Fibroblast of gingiva (primary cell): ENCODE measurements at places on chromosomes 16 and 17.
A peak's percentile ranks its signal among the peaks of the same experiment; 100 is the strongest.

DNA sequence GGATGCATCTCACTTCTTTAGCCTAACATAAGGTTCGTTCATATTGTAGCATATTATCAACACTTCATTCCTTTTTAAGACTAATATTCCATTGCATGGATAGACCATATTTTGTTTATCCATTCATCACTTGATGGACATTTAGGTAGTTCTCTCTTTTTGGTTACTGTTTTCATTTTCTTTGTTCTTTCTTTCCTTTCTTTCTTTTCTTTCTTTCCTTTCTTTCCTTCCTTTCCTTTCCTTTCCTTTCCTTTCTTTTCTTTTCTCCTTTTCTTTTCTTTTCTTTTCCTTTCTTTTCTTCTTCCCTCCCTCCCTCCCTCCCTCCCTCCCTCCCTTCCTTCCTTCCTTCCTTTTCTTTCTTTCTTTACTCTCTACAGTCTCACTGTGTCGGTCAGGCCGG is 24.2 kb downstream of the PLCG2 start:
- DNase-seq = no peak

DNA sequence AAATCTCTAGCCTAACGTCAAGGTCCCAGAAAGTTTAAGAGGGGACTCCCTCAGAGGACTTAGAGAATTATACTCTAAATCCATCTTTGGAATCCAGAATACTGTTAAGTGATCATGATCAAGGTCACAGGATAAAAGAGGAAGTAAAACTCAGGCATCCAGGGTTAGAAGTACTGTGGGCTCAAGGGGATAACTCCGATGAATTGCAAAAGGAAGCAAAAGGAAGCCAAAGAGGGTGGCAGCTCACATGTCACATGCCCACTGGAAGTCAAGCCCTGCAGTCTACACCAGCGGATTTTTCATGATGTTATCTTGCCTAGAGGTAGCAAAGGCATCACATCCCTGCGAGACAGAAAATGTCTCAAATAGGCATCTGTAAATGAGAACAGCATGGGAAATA is 3.8 kb downstream of the ZNF821 start:
- no peak for DNase-seq

- no peak for DNase-seq
These were observed 33.8 kb downstream of the CTU2 start for GRCh38 chr16:88739977-88740726.

DNA sequence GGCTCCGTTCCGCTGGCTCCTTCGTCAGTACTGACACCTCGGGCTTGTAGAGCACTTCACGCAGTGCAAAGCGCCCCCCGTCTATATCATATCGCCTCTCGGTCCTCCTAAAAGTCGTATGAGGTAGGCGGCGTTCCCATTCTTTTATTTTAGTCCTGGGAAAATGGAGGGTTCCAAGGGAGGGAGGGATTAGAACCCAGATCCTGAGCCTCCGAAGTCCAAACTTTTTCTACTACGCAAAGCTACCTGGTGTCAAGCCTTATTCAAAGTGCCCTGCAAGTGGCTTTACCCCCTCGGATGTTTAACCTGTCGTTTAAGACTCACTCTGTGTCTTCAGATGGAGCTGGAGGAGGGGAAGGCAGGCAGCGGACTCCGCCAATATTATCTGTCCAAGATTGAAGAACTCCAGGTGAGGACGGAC is 348 bp upstream of the FTSJ3 start:
- DNase-seq = no peak

- DNase-seq = no peak
These were observed 175.5 kb downstream of the SLC39A11 start for GRCh38 chr17:72916991-72917390.

GRCh38 chr17:79427621-79428539 is 183.0 kb downstream of the RBFOX3 start:
- DNase-seq = no peak

DNA sequence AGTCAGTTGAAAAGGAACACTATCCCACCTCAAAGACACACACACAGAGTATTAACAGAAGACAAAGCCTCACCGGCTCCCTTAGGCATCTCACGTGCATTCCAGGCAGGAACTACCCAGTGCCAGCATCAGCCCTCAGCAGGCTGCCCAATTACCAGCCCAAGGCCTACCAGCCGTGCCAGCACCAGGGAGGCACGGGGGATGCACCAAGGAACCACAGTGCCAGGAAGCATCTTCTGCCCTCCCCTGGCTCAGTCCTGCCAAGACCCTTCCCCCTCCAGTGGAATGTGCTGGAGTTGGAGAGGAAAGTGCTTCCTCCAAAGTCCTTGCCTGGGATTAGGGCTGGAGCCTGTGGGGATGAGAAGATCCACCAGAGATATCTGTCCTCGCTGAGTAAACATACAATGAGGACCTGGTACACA is 11.0 kb upstream of the KRT19 start:
- DNase-seq = no peak

DNA sequence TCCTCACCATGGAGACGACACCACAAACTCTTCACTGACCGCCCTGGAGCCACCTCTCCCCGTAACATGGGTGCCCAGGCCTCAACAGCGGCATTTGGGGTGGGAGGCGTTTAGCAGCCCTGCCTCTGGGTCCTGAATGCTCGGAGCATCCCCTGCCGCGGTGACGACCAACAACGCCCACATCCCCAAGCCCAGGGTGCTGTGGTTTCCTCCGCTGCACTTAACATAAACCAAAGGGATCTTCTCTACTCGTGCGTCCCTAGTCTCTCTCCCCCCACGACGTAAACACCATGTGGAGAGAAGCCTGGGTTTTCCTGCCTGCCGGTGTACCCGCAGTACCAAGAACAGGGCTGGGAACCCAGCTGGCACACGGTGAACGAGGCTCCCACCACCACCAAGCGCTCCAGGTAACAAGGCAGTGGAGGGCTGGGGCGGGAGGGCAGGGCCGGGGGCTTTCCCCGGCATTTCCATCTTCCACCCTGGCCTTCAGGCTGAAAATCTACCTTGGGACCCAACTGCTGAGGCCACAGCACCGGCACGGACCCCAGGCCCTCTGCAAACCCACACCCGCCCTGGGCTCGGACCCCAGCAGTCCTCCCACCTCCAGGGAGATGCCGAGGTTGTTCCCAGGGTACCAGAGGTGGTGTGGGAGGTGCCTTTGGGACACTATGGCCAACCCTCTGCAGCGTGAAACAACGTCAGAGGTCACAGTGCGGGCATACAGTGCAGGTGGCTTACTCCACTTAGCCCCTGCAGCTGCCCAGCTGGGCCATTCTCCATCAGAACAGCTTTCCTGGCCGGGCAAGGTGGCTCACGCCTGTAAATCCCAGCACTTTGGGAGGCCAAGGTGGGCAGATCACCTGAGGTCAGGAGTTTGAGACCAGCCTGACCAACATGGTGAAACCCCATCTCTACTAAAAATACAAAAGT is 54.3 kb downstream of the TIMM22 start:
- no peak for DNase-seq

- DNase-seq = no peak
These were observed 21.3 kb downstream of the CHD9NB start for GRCh38 chr16:53031323-53031942.

DNA sequence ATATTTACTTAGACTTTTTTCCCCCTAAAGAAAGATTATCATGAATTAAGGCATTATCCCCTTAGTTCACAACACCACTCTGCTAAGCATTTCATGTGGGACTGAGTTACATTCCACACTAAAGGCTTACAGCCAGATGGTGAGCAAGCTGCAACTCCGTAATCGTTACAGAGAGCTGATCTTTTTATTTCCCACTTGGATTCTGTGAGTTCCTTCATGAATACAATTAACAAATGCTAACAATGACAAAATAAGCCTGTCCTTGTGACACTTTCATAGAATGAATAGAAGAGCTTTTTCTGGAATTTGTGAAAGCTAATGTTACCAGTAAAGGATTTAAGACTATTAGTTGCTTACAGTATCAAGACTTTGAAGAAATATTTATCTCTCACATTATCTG is 8.7 kb downstream of the OGFOD1 start:
- no peak for DNase-seq

DNA sequence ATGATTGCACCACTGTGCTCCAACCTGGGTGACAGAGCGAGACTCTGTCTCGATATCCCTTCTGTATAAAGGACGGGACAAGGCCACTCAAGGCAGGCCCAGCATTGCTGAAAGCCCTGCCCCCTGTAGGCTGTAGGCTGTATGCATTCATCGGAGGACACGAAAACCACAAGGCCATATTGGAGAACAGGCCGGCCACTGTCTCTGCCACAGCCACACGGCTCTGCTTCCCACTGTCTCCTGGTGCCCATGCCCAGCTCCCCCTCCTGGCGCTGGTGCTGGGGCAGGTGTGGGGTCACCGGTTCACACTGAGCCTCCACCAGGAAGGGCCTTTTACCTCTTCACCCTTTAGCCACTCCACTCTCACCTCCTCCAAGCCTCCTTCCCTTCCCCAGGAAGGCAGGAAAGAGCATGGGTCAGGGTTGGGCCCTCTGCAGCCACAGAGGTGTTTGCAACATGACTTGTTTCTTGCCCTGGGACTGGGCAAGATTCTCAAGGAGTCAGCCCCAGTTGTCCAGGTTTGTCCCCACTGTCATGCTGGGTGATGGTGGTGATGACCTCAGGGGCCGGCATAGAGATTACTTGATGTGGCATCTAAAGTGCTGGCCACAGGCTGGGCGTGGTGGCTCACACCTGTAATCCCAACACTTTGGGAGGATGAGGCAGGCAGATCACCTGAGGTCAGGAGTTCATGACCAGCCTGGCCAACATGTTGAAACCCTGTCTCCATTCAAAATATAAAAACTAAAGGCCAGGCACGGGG is 5.3 kb upstream of the NTN3 start:
- no peak for DNase-seq

DNA sequence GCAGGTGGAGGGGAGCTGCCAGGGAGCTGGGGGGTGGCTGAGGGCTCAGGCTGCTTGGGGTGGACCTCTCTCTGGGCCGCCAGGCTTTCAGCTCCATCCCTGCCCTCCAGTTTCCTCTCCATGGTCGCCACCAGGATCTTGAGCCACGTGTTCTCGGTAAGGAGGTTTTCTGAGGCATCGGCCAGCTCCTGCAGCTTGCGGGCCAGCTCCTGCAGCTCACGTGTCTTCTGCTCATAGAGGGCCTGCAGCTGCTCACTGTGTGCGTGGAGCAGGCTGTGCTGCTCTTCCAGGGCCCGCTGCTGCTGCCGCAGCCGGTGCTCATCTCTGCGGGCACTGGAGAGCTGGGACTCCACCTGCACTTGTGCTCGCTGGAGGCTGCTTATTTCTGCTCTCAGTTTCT is 11.0 kb downstream of the SNN start:
- no peak for DNase-seq

DNA sequence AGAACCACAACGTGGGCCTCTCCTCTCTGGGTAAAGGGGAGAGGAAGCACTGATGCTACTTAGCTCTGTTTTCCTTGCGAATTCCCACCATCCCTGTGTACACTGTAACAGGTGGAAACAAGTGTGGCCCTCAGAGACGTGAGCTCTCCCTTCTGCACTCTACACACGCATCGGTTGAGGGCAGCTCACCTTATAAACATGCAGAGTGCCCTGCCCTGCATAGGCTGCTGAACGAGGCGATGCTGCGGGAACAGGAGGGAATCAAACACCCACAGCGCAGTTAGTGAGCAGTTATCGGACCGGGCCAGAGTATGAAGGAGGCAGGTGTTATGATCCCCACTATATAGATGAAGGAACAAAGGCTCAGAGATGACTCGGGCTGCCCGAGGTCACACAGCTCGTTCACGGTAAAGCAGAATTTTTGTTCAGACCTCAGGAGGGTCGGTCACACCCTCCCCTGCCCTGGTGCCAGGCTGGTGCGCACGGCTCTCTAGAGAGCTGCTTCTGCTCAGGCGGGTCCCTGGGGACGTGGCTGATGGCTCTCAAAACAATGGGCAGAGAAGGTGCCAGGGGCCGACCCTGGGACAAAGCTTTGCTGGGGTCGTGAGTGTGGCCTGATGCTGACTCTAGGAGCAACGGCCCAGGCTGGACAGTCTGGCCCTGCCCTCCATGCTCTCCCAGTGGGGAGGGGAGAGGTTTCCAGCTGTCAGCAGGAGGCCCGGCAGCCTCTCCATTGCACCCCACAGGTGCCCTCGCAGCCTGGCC is 68.5 kb downstream of the RPH3AL start:
- DNase-seq = no peak

DNA sequence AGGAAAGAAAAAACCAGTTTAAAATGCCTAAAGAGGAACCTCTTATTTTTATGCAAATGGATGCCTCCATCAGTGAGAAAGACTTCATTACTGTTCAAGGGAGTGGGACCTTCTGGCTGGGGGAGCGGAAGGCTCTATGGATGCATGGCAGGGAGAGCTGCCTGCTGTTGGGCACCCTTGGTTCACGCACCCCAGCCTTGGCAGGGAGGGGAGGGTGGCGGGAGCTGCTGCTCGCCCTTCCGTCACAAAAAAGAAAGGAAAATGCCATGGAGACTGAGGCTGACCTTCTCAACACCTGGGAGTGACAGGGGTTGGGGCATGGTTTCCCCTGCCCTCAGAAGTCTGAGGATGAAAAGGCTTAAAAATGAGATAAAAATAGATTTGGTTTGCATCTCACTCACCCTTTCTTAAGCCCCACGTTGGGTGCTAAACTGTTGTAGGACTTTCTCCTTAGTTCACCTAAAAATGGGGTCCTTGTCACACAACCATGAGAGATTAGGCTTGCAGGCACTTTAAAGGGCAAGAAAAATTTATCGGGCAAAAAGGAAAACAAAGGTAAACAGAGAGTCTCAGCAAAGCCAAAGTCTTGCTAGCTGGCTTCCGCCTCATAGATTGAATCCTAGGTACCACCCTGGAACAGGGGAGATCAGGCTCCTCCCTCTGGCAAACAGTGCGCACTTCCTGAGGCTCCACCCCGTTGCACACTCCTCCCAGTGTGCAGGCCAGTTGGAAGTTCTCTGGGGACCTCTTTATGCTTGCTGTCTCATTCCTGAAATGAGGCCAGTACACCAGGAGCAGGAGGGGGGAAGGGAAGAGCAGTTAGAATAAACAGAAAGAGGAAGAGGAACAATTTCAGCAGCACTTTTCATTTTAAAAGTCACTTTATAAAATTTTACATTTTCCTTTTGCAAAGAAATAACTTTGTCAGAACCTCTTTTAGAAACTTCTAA is 31.6 kb downstream of the PHKB start:
- DNase-seq = peak; percentile 51

DNA sequence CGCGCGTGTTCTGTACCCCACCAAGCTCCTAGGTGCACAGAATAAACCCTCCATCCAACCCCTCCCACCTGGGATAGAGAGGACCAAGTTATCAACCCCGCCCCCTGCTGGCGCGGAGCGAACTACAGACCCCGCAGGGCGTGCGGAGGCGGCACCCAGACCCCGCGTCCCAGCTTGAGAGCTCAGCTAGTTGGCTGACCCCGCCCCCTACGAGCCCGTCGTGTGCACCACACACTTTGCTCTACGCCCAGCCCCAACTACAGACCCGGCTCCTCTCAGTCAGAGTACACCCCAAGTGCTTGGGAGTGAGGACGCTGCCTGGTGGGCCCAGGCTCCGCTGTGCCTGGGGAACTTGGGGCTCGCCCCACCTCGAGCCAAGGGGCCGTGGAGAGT is 1.5 kb downstream of the GRIN2A start:
- DNase-seq = no peak

GRCh38 chr16:11370084-11370931 is 25.0 kb downstream of the RMI2 start:
- peak; percentile 42 for DNase-seq

- DNase-seq = peak; percentile 87
These were observed 70.2 kb downstream of the ZZEF1 start for GRCh38 chr17:4072487-4073157.
